Suppressor macrophage treated with lipopolysaccharide for 4 hours (primary cell): ENCODE measurements at places on chromosomes 12 and 14.

DNA sequence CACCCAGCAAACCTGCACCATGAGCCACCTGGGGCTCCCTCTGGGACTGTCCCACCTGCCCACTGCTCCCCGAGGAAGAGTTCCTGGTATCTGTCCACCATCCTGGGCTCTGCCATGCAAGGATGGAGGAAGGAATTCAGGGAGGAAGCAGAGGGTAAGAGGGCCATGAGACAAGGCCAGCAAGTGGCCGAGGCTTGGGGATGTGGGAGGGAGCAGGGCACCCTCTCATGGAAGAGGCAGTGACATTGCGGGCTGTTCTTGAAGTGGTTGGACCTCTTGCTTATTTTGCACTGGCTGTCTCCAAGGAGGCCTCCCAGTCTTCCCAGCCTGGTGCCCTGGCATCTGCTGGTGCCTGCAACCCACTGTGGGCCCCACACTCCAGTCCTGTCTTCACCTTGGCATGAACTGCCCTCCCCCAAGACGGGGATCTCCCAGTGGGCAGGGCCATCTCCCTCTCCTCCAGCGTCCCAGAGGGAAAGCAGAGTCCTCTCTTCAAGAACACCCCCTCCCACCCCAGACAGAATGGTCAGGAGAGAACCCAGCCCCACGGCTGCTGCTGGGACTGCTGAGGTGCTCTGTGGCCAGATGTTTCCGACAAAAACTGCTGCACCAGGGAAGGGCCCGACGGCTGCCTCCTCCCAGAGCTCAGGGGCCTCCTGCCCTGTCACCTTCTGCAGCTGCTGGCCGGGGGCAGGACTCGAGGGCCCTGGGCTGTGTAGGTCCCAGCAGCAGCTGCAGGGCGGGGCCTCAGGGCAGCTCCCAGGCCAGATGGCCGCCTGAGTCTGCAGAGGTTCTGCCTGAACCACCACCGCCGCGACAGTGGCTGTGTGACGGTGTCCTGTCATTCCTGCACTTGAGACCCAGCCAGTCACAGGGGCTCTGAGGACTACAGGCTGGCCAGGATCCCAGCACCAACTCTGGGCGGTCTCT, 1.8 kb upstream of the AKT1 start:
- no peak for DNase-seq

GRCh38 chr14:83217492-83217891, 1683.8 kb upstream of the SEL1L start:
- DNase-seq: no peak

DNA sequence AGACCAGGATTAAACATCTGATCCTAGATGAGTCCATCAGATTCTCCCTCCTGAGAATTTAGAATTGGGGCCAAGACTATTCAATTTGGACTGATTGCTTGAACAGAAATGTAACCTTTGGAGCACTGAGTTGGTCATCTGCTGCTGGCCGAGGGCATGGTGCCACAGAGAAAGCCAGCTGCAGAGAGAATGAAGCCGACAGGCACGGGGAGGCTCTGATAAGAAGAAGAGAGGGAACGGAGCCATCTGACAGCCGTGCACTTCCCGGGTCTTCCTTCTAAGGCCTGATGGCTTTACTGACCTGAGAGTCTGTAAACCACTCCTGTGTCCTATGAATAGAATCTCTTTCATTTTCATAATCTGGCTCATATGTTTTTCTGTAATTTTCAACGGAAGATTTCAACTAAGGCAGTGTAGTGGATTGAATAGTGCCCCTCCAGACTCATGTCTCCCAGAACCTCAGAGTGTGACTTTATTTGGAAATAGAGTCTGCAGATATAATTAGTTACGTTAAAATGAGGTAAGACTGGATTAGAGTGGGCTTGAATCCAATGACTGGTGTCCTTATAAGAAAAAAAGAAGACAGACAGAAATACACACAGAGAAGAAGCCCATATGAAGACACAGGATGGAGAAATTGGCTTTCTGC, 39.1 kb upstream of the FRS2 start:
- no peak for DNase-seq

GRCh38 chr12:57029457-57029856, 13.1 kb upstream of the TAC3 start:
- DNase-seq: no peak
